ENCODE measurements at places on chromosomes 5 and 9.
A peak's percentile ranks its signal among the peaks of the same experiment; 100 is the strongest.

DNA sequence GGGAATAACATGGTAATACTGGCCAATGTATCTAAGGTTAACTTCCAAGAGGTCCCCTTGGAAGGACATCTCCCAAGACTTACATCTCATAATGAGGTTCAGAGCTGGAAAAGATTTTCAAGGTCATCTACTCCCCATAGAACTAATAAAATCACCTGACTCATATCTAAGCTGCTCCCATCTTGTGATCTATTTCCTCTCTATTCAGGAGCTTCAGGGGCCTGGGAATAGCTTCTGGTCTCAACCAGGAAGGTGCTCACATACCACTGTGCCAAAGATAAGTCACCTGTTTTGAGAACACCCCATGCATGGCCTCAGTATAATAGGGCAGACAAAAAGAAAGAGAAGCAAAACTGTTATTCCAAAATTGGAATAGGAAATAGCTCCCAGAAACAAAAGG, 74.2 kb downstream of the OXCT1 start:
- no peak for DNase-seq

GRCh38 chr9:123928533-123929176, 1.3 kb downstream of the DENND1A start:
- DNase-seq = no peak

GRCh38 chr9:12778389-12778788, 3.6 kb downstream of the LURAP1L start:
- DNase-seq = no peak

- DNase-seq = no peak
Observed at GRCh38 chr5:33088176-33088575, 352.6 kb upstream of the TARS1 start.

DNA sequence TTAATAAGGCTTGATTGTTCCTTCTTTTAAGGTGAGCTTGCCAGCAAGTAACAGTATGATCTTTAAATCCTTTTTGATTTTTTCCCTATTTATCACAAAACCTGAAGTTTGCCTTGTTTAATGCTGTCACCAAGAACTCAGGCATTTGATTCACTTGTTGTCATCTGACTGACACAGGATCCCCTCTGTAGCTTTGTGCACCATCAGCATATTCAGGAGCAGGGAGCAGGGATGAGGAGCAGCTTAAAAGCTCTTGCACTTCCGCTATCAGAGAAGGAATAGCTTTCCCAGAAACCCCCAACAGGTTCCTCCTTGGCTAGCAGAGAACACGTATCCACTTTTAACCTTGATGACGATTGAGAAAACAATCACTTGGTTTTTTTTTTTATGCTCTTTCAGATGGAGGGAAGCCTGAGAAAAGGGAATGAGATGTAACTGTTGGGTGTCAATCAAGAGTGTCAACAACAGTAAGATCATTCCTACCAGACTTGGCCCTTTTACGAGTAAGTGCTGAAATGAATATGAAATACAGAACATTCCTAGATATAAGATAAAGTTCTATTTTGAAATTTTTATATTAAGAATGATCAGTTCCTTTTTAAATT, 433.1 kb upstream of the CDH18 start:
- DNase-seq = no peak

DNA sequence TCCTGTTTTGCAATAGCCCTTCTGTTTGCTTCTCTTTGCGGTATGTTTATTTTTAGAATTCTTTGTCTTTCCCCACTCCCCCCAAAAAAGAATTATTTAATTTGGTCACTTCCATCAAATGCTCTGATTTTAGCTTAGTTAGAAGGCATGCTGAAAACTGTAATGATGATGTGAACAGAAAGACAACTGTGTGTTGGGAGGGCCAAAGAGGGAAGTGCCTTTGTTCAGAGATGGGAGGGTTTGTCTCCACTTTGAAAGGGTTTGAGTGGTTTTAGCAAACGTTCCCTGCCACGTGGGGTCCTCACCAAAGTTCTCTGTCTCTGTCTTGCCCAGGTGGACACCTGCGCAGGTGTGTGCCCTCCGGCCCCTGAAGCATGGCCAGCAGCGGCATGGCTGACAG, 41.9 kb downstream of the SYK start:
- DNase-seq = no peak

GRCh38 chr9:124449381-124450151, 685 bp upstream of the ADGRD2 start:
- peak; percentile 17 for DNase-seq

- no peak for DNase-seq
Observed at GRCh38 chr5:3354606-3355005, 241.0 kb upstream of the IRX1 start.
